ENCODE measurements at places on chromosomes 1 and 21.

- no peak for DNase-seq
Measured at GRCh38 chr1:77697441-77697840, 15.0 kb upstream of the ZZZ3 start.

DNA sequence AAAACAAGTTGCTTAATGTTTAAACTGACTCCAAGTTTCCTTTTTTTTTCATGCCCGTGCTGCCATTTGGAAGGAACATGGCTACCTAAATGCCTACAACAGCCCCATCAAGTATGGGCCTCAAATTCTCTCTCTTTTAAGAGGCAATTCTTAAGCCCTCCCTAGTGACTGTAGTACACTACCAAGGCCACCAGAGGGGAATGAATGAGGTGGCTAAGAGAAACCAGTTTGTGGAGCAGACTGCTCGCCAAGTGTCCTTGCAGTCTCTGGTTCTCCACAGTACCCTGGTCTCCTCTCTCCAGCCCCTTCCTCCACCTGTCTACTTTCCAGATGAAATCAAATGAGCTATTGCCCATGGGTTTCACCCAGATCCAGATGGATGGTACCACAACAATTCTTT, 1809.6 kb downstream of the BRINP3 start:
- no peak for DNase-seq

GRCh38 chr1:238489006-238489405, 598.3 kb upstream of the ZP4 start:
- DNase-seq: no peak

DNA sequence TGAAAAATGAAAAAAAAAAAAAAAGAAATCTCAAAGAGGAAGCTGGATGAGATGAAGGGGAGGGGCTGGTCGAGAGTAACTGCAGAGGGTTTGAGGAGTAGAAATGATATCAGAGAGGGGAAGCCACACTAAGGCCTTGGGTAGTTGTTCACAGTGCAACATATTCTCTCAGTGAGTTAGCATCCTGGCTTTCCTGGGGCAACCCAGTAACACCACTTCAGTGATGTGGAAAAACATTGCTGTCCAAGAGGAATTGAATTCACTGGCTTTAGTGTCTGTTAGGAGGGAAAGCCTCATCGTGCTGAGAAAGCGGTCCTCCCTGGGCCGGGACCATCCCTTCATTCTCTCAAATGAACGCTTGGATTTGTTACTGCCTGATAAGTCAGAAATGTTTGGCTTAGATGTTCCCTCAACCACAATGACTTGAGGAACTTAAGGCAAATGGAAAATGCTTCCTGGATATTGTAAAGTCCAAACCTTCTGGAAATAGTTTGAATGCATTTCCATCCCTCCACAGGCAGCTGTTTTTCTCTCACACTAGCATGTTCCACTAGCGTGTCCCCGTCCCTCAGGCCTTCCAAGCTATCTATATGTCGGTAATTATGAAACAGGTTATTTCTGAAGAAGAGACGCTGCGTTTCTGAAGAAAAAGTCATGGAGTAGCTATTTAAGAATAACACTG, 12.2 kb downstream of the TGFB2 start:
- DNase-seq: no peak

DNA sequence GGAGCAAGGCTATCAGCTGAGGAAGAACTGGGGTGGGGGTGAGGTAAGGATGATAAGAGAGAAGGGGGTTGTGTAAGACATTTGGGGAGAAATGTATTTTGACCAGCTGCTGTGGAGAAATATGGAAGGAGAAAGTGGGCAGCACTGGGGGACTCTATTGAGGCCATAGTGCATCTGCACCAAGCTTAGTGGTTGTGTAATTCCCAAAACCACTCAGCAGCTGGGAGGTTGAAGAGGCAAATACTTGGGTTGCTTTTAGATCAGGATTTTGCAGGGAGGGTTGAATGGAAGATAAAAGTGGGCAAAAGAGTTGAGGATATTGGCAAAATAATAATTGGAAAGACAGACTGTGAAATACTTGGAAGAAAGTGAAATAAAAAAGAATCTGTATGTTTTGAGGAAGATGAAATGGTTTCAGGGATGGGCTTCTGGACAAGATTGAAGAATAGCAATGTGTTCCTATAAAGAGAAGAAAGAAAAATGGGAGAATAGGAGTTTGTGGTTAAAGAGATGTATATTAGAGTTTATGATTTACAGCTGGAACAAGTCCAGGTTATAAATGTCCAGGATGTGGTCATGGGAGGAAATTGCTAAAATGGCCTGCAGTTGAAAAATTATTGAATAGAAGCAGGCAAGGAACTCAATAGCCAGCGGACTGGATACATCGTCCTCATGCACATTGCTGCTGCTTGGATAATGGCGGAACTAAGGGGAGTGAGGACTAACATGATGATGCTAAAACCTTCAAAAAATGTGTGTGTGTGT, 162.7 kb downstream of the DNM3 start:
- DNase-seq: no peak
